ENCODE measurements at places on chromosomes 12 and 14.

DNA sequence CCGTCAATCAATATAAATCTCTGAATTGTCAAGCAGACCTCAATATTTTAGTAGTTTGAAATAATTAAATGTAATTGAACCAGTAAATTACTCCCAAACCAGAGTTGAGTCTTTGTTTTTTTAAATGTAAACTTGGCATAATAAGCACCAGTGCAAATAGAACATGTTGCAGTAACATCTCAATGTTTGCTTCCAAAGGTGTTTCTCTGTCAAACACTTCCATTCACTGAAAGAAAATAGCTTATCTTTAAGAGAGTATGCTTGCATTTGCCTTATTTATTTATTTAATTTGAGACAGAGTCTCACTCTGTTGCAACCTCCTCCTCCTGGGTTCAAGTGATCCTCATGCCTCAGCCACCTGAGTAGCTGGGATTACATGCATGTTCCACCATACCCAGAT, 39.9 kb upstream of the EGLN3 start:
- DNase-seq: no peak

DNA sequence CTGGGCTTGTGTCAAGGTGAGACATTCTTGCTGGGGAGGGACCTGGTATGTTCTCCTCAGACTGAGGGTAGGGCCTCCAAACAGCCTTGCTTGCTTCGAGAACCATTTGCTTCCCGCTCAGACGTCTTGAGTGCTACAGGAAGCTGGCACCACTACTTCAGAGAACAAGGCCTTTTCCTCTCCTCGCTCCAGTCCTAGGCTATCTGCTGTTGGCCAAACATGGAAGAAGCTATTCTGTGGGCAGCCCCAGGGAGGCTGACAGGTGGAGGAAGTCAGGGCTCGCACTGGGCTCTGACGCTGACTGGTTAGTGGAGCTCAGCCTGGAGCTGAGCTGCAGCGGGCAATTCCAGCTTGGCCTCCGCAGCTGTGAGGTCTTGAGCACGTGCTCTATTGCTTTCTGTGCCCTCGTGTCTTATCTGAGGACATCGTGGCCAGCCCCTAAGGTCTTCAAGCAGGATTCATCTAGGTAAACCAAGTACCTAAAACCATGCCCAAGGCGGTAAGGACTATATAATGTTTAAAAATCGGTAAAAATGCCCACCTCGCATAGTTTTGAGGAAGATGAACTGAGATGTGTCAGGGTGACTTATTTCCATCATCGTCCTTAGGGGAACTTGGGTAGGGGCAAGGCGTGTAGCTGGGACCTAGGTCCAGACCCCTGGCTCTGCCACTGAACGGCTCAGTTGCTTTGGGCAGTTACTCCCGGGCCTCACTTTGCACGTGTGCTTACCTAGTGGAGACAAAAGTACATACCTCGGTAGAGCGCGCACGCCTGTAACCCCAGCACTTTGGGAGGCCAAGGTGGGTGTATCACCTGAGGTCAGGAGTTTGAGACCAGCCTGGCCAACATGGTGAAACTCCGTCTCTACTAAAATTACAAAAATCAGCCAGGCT, 4.3 kb downstream of the GAPDH start:
- DNase-seq: no peak

DNA sequence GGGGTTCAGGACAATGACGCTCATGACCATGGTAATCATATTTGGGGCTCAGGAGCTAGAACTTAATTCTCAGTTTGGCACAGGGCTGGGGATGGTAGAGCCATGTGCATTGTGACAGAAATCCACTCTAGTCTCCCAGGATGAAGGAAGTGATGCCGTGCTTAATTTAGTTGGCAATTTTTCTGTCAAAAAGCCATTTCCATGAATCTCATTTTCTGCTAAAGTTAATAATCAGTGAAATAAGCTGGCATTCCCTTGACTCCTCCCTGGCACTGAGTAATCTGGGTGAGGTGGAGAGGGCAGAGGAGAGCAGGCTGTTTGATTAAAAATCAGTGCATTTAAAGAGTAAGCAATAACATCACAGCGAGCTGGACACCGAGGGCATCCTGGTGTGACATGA, 45.0 kb upstream of the GPR68 start:
- no peak for DNase-seq

DNA sequence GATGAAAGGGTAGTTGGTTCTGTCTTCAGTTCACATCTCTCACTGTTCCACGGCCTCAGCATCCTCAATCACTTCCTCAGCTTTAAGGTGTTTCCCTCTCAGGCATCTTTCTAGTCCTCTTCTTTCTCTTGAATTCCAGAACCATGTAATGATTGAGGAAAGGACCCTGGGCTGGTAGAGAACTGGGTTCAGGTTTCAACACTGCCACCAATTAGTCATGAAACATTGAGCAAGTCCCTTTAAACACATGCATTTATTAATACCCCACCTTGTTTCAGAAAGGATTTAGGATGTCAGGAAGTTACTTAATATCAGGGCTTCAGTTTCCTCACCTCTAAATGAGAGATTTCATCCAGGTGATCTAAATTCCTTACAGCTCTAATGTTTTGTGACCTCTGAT, 7.2 kb downstream of the DMAC2L start:
- no peak for DNase-seq

DNA sequence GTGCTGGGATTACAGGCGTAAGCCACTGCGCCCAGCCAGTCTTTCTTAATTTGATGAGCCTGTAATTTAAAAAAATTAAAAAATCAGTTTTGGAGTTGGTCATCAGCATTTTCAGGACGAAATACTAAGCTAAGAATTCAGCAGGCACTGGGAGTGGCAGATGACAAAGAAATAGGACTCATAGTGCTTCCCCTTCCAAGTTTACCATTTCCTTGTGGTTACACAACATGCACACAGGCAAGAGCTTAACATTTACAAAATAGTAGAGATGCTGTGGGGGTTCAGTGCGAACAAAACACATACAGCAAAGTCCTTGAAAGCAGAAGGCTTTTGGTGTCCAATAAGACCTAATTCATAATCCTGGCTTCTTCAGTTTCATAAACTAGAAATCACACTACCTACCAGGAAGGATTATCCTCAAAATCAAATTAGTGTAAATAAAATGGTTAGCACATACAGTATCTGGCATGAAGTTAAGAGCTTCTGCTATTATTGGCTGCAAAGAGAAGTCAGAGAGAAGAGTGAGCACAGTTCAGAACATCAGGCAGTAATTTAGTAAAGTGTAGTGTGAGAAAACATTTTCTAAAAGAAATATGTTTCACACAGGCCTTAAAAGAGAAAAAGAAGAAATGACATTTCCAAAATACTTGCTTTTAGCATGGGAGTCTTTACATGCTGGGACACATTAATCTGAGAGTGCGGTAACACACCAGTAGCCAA, 22.2 kb upstream of the KIF21A start:
- no peak for DNase-seq

- DNase-seq: no peak
Observed at GRCh38 chr12:70553391-70553859, 83.8 kb downstream of the PTPRB start.

DNA sequence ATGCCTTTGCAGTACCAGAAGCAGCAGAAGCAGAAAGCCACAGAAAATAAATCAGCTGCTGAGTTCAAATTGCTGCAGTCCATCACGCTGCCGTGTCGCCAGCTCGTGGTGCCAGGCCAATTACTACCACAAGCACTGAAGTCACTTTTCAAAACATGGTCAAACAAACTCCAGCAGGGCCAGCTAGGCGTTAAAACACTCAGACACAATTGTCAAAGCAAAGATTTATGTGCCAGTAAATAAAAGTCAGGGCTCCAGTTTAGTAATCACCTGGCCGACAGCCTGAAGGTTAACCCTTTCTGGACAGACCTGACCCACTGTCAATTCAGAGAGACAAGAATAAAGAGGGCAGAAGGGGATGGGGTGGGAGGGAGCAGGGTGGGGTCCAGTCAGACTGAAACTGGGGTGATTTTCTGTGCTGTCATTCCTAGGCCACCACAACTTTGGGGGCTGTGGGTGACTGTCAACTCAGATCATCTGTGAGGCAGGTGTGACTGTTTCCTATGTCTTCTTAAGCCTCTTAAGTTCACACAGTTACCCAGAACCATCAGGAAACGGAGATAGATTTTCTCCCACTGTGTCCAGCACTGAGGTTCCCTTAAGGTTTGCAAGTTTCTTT, 109.8 kb upstream of the FUT8 start:
- DNase-seq: no peak

DNA sequence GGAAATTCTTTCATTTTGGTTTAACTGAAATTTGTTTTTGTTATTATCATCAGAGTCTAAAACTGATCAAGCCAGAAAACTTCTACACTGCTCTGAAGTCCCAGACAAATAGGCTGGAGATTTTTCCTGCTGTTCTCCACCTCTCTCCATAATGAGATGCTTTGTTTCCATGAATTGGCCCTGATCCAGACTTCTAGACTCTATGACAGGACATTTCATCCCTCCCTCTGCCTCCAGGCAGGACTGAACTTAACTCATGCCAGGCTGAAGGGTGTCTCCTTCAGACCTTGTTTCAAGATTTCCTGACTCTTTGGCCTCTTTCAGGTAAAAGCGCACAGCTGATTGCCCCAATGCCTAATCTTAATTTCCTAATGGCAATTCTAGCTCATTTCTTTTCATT, 69.1 kb upstream of the HOXC13 start:
- DNase-seq: no peak

DNA sequence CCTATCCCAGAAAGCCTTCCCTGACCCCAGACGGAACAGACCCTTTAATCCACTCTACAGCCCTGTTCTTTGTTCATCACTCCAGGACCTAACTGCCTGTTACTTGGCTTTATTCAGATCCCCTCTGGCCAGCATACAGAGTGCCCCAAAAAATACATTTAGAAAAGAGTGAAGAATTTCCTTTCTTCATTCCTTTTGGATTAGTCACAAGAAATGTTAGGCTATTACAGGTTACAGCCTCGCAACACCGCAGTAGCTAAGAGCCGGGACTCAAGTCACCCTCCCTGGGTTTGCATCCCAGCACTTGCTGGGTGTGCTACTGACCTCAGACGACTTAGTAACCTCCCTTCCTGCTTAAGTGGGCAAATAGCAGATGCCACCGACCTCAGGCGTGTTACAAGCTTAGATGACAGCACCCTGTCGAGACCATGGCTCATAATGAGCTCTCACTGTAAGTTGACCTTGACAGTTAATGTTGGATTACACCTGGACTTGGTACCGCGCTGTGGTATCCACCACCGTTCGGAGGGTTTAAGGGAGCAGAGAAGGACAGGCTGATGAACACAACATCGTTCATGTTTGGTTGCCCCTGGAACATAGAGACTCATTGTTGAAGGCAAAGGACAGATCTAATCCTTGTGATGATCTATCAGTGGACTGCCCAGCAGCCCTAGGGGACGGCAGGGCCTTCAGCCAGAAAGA, 12.9 kb downstream of the GLRX5 start:
- DNase-seq: no peak

GRCh38 chr14:101500681-101501080, 60.6 kb upstream of the DIO3 start:
- no peak for DNase-seq

- no peak for DNase-seq
Observed at GRCh38 chr12:5204271-5204670, 160.6 kb downstream of the KCNA5 start.

GRCh38 chr12:20155374-20155773, 213.0 kb upstream of the PDE3A start:
- DNase-seq: no peak

DNA sequence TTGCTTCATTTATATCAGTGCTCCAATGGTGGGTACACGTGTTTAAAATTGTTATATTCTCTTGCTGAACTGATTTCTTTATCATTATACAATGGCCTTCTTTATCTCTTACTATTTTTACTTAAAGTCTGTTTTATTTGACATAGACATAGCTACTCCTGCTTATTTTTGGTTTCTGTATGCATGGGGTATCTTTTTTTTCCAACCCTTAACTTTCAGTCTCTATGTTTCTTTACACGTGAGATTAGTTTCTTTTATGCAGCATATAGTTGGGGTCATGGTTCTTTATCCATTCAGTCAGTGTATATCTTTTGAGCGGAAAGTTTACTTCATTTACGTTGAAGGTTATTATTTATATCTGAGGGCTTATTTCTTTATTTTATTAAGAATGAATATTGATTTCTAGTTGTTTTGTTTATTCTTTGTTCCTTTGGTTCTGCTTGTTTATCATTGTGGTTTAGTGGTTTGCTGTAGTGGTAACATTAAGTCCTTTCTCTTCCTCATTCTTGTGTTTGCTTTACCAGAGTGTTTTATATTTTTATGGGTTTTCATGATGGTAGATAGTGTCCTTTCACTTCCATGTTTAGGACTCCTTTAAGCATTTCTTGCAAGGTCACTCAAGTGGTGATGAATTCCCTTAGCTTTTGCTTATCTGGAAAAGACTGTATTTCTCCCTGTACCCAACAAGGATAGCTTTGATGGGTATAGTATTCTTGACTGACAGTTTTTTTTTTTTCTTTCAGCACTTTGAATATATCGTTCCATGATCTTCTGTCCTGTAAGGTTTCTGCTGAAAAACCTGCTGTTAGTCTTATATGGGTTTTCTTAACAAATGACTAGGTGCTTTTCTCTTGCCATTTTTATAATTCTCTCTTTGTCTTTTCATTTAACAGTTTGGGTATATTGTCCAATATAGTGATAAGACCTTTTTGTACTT, 38.3 kb upstream of the FAR2 start:
- DNase-seq: no peak

- DNase-seq: no peak
Observed at GRCh38 chr14:103056322-103057027, 874 bp downstream of the CDC42BPB start.

DNA sequence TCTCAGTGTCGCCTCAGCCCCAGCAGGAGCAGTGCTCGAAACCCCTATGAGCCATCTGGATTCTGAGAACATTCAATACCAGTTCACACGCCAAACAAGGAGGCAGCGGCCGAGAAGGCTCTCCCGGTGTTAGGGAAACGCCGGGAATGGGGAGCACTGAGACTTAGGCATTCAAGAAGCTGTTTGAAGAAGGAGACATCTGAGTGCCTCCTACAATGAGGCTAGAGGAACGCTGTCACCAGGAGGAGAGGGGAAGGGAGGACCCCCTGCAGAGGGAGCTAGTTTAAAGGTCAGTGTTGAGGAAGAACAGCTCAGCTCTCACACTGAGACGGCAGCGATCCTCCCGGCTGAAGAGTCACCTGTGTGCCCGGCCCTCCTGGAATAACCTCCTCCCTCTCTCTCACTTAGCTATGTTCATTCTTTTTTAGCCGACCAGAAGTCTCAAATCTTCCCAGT, 69.9 kb downstream of the SERPINA3 start:
- no peak for DNase-seq

GRCh38 chr14:90570461-90570860, 173.6 kb downstream of the CALM1 start:
- DNase-seq: no peak

DNA sequence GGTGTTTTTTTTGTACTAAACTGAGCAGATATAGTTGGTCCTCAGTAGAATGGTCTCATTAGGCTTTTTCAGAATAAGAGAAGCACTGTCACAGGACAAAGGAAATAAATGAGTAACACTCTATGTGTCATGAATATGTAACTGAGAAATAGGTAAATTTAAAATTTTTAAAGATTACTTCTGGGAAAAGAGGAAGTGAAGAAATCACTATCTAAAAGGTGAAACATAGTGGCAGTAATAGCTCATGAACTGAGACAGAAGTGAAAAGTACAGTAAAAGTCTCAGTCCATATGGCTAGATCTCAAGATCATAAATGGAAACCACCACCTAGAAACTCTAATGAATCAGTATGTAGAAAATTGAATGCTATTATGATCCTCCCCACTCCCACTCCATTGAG, 89.3 kb upstream of the TTC7B start:
- no peak for DNase-seq

Measured in T-helper 2 cell (primary cell).